HEK293T (cell line): ENCODE measurements at places on chromosomes 7 and 10.

DNA sequence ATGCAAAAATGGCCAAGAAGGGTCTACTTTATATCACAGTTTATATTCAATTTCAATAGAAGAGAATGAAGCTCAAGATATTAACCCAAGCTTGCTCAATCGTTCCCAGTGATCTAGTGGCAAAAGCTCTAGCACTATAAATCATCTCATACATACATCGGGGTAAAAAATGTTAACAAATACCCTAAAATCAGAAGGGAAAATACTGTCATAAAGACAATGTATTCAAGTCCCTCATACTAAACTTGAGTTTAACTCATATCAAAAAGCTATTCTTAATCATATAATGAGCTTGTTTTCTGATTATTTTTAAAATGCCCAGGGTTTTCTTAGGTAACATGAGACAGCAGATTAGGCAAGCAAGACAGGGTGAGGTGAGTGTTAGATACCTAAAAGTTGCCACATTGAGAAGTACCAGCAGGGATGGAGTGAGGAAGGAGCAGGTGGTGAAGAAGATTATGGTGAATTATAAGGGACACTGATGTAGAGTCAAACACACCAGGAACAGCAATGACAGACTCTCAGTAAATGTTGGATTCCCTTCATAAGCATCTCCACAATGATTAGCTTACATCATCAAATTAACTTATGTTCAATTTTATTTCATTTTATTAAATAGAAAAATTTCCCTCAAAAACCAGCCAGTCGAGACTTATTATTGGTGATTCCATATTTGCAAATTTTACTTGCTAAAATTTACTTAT lies 46.2 kb downstream of the ELAPOR2 start:
- no peak for DNase-seq

DNA sequence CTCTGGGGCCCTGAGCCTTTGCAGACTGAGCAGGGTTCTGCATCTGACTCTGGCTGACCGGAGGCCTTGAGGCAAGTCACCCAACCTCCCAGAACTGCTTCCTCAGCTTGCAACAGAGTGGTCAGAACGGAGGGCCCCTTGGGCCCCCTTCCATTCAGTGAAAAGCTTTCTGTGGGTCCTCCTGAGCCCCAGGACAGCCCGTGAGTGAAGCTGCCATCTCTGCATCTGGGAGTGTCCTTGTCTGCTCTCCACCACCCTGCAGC lies 224.7 kb downstream of the DNAJB6 start:
- DNase-seq, result no peak

GRCh38 chr7:43844257-43844656 lies 25.1 kb downstream of the MRPS24 start:
- no peak for DNase-seq

GRCh38 chr10:7908541-7909210 lies 90.4 kb downstream of the TAF3 start:
- no peak for DNase-seq

GRCh38 chr10:92590623-92591549 lies 2.0 kb upstream of the KIF11 start:
- peak; percentile 65 for DNase-seq

DNA sequence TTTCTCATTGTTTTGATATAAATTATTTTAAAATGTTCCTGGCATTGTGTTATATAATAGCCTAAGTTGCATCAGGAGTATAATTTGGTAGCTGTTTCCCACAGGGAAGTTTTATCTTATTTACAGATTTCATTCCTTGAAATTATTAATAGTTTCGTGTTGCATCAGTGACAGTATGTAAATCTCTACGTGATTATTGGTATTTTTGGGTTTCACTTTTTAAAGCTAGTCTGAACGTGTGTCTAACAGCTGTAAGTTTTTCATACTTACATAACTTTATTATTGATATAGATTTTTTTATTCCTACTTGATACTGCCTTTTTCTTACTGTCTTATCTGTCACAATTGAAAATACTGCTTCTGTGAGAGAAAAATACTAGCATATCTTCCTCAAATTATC lies 167.9 kb downstream of the PHF14 start:
- no peak for DNase-seq

DNA sequence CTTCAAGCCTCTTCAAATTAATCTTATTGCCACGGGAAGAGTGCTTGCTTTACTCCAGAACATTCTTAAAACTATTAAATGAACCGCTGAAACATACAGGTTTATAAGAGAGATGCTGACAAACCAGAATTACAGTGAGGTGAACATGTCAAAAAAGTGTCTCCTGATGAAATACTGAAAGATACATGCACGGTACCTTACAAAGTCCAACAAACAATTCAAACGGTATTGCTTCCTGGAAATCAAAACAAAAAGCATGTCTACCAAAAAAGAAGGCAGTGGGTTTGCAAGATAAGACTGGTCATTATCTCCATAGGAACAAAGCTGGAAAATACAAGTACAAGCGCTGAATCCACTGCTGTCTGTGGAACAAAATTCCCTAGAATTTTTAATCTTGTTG lies 174.5 kb downstream of the DOCK4 start:
- DNase-seq, result no peak

DNA sequence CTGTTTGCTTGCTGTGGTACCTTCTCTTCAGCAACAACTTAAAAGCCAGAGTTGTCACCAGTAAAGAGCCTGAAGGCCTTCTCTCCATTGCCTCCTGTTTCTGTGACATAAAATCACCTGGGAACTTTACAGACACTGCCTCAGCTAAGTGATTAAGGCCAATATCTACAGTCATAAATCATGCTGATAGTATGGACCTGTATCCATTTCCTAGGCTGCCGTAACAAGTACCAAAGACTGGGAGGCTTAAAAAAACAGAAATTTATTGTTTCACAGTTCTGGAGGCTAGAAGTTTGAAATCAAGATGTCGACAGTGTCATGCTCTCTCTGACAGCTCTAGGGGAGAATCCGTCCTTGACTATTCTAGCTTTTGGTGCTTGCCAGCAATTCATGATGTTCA lies 108.4 kb upstream of the UNC5B start:
- peak; percentile 8 for DNase-seq

DNA sequence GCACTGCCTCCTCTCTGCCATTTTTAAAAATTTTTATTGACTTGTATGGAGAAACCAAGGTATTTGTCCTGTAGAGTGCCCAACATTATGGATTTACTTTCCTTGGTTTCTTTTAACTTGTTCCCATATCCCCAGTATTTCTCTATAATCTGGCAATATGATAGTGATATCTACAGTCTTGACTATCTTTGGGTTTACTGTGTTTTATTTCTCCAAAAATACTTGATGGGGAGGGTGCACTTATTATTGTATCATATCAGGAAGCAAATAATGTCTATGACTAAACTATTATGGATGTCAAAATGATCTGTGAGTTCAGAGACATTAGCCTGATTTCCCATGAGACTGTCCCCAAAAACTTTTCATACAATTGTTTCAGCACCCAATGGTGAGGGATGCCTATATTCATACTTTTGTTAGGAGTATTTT lies 6.6 kb downstream of the TFPI2 start:
- DNase-seq, result no peak

DNA sequence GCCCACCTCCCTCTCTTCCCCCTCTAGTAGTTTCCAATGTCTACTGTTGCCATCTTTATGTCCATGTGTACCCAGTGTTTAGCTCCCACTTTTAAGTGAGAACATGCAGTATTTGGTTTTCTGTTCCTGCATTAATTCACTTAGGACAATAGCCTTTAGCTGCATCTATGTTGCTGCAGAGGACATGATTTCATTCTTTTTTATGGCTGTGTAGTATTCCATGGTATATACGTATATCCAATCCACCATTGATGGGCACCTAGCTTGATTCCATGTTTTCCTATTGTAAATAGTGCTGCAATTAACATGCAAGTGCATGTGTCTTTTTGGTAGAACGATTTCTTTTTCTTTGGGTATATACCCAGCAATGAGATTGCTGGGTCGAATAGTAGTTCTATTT lies 170.4 kb downstream of the NOC3L start:
- no peak for DNase-seq

DNA sequence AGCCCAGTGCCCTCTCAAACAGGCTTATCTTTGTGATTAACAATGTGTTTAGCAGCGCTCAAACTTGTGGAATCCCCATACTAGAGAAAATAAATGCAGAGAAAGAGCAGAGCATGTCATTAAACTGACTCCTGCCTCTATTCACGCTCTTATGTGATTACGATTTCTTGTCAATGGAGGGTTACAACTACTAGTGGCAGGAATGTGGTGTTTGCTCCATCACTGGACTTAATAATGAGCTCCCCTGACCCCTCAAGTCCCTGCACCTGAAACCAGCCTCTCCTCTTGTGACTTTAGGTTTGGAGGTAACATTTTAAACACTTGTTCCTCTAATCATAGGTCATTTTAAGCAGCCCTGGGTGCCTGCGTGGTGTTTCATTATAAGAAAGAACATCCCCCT lies 121.9 kb downstream of the PLPP4 start:
- no peak for DNase-seq

DNA sequence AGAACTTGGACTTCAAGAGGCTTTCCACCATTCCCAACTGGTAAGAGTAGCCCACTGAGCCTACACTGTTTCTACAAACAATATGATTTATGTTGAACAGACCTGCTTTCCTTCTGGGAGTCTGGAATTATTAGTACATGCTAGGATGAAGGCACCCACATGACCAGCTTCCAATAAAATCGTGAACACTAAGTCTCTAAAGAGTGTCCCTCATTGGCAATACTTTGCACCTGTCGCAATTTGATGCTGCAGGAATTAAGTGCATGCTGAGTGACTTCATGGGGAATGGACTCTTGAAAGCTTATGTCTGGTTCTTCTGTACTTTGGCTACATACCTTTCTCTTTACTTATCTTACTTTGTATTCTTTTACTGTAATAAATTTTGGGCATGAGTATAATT lies 305.2 kb upstream of the GHITM start:
- no peak for DNase-seq

GRCh38 chr10:124521429-124521871 lies 59.8 kb downstream of the LHPP start:
- no peak for DNase-seq

- DNase-seq, result no peak
Observed at GRCh38 chr10:31921031-31921430, 7.6 kb downstream of the ARHGAP12 start.

- no peak for DNase-seq
Observed at GRCh38 chr10:29600821-29601220, 34.0 kb downstream of the SVIL start.

DNA sequence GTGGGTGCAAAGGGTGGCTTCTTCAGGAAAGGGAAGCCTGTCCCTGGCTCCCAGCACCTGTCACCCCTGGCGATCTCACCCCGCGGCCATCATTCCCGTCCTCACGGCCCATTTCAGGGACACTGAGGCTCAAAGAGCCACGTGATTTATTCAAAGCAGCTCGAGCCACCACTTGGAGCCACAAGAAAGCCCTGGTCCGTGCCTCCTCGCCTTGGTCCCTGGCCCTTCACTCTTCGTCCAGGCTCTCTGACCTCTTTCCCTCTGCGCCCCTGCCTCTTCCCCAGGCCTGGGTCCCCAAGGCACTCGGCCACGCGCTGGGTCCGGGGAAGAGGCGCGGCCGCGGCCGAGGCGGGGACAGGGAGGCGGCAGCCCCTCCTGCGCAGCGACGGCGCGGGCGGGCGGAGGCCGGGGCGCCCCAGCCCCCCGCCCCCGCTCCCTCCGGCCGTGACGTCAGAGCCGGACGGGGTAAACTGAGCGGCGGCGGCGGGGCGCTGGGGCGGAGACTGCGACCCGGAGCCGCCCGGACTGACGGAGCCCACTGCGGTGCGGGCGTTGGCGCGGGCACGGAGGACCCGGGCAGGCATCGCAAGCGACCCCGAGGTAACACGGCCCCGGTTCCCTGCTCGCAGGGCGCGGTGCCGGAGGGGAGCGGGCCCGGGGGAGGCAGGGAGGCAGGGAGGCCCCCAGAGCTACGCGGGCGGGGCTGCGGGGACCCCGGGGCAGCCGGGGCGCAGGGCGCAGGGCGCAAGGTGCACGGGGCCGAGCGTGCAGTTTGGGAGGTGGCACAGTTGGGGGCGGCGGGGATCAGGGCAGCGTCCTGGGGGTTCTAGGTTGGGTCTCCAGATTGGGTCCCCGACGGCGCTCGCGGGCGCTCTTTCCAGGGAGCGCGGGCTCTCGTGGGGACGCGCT lies at the start of gene SLC18A2:
Gene SLC18A2 (plus strand): TSS at position 494 of the 909 bp plus-strand sequence. CDS start 580 bp downstream, outside the sequence.
- no peak for DNase-seq

DNA sequence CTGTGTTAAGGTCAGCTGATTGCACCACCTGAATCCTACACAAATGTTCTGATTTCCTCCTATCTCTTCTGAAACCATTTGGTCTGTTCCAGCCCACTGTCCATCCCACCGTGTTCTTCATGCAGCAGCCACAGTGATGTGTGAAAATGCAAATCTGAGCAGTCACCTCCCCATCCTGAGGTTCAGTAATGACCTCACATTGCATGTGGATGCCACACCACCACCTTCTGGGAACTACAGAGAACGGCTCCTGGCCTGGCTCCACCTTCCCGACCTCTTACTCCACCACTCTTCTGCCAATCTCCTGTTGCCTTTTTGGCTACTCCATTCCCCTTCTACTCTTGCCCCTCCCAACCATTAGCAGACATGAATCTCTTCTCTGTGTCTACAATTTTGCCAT lies 244.4 kb downstream of the TNS3 start:
- DNase-seq, result no peak

- DNase-seq, result no peak
Observed at GRCh38 chr7:130939321-130940095, 205.5 kb upstream of the KLF14 start.

- no peak for DNase-seq
Observed at GRCh38 chr10:2208106-2208505, 470.8 kb upstream of the ADARB2 start.

DNA sequence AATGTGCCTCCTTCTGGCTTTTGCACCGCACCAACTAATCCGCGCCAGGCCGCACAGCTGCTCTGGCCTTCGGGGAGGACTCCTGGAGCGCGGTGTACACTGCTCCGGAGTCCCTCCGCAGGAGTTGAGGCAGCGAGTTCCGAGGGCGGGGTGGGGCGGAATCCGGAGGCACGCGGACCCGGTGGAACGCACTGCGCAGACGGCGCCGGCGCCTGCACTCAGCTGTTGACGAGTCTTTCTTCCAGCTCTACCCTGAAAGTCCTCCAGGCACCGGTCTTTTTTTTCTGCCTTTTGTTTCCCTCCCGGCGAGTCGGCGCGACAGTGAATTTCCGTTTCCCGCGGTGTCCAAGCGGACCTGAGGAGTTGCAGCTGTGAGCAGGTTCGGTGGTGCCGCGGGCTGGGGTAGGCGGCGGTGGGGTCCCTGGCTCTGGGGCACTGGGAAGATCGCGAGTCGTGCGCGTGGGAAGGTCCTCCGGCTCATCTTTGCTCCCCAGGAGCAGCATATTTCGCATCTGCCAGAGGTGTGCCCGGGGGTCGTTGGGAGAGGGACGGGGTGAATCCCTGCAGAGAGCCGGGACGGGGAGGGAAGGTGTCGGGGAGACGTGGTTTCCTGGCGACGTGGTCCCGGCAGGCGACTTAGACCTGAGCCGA lies 44.1 kb downstream of the SFTPD start:
- DNase-seq, result peak; percentile 60

GRCh38 chr10:71700731-71701368 lies 18.7 kb downstream of the C10orf105 start:
- DNase-seq, result no peak
